ENCODE measurements at places on chromosomes 7 and 10.

DNA sequence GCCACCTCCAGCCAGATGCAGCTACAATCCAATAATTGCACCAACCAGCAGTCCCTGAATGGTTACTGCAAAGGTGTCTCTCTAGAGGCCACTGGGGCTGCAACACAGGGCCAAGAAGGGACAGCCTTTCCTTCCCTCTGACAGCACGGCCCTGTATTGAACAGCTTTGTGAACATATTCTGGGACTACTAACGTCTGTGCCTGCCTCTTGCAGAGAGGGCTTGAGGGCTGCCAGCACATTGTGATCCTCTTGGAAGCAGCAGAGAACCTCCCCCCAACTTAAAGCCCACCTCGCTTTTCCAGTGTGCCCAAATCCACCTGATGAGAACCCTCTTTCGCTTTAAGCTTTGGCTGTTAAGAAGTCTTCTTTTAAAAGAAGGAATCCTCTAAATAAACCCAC lies 415.9 kb downstream of the RPS24 start:
- no peak for DNase-seq

GRCh38 chr10:9789996-9790395 lies 1227.7 kb upstream of the CELF2 start:
- DNase-seq: no peak

- no peak for DNase-seq
These were observed 110.3 kb upstream of the ARID5B start for GRCh38 chr10:61791216-61791615.

DNA sequence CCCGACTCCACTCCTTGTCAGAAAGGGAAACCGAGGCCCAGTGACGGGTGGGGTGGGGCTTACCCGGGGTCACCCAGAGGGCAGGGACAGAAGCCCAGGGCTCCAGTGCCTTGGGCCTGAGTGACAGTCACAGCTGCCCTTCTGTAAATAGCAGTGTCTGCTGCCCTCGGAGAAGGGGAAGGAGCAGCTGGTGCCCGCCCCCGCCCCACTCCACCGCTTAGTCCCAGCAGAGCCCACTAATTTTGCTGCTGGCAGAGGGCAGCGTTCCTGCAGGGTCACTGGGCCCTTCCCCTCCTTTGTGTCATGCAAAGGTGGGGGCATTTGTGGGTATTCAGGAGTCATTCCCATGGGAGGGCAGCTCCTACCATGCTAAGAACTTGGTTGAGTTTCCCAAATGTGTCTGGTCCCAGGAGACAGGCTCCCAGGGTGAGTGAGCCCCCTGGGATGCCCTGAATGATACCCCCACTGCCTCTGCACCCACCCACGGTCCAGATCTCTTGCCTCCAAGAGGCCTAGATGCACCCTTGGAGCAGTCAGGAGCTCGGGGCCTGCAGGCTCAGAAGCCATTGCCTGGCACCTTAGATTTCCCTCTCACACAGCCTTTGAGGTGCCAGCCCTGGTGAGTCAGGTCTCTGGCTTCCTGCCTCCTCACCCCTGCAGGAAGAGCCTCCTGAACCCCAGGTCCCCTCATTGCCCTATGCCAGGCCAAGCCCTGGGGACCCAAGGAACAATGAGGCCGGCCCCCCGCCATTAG lies 17.2 kb downstream of the SH2B2 start:
- no peak for DNase-seq

- DNase-seq: no peak
These were observed 305.6 kb downstream of the RPS24 start for GRCh38 chr10:78339251-78339650.

- no peak for DNase-seq
These were observed 71.3 kb downstream of the PFKFB3 start for GRCh38 chr10:6274040-6274439.

GRCh38 chr10:33521062-33521461 lies 186.6 kb upstream of the NRP1 start:
- no peak for DNase-seq

- DNase-seq: no peak
These were observed 10.4 kb downstream of the LAT2 start for GRCh38 chr7:74220229-74220628.

DNA sequence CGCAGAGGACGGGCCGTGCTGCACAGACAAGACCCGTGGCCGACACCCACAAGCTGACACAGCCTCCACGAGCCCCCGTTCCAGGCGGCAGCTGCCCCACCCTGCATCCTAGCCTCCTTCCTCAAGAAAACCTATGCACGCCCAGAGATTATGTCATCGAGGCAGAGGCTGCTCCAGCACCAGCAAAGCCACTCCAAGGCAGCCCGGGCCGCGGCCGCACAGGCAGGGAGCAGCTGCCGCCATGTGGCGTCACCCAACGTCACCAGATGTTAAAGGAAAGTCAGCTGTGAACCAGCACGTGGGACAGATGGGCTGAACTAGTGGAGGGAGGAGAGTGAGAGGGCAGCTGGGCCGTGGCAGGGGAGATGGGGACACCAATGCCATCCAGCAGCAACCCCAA lies 59.8 kb downstream of the STK32C start:
- no peak for DNase-seq

GRCh38 chr10:2118201-2118600 lies 380.9 kb upstream of the ADARB2 start:
- DNase-seq: no peak

DNA sequence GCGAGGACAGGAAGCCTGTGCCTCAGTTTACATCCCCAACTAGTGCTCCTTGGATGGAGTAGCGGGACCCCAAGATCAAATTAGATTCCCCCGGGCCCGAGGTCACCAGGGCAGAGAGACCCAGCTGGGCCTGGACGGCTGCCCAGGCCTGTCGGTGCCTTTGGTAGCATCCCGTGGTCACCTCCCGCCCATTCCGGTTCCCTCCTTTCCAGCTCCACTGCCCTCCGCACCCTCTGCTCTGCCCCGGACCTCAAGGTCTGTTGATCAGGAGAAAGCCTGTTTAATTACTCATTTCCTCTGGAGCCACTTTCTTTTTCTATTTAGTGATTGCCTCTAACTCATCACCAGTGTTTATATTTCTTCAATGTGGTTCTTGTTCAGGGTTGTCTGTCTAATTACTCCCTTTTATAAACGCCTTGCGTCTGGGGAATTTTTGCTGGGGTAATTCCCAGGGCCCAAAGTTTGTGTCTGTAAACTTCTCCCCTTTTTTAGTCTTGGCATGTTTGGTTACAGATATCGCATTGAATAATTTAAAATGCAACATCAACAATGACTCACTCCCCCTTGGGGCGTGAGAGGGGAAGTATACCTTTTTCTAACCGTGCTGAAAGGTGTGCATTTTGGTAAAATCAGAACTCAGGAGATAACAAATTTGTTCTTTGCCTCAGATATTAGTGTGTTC lies 1.9 kb downstream of the FOXK1 start:
- DNase-seq: peak; percentile 28

- DNase-seq: no peak
These were observed 535.8 kb downstream of the PTPRN2 start for GRCh38 chr7:158051776-158052175.

GRCh38 chr10:46255801-46256747 lies 30.7 kb upstream of the ANTXRL start:
- peak; percentile 54 for DNase-seq

DNA sequence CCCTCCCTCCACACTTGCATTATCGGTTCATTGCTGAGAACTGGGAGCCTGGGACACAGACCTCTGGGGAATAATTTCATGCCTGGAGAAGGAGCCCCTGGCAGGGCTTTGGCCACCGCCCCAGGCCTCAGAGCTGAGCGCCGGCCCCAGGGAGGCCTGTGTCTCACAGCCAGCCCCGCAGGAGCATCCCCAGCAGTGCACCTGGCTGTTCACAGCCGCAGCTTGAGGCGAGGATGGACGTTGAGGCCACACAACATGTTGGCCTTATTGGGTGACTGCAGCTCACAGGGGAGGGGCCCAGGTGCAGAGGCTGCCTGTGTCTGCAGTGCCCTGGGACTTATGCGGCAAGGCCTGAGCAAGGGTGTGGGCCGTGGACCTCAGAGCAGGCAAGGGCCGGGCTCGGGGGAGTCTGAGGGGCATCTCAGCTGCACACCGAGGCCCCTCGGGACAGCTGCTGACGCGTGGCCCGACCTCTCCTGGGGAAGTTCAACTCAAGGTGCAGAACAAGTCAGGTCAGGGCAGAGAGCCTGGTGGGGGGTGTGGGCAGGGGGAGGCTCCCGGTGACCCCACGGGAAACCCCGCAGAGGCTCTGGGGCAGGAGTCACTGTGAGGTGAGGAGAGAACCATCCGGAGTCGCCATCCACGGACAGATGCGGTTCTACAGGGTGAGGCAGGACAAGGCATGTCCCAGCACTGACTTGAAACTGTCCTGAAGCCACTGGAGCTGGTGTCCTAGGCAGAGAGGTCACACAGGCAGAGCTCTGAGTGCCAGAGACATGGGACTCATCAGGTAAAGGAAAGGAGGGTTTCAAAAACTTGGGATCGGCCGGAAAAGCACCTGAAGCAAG lies 13.1 kb upstream of the UBE3C start:
- DNase-seq: no peak

GRCh38 chr7:135685306-135686084 lies 23.2 kb downstream of the STMP1 start:
- DNase-seq: no peak

DNA sequence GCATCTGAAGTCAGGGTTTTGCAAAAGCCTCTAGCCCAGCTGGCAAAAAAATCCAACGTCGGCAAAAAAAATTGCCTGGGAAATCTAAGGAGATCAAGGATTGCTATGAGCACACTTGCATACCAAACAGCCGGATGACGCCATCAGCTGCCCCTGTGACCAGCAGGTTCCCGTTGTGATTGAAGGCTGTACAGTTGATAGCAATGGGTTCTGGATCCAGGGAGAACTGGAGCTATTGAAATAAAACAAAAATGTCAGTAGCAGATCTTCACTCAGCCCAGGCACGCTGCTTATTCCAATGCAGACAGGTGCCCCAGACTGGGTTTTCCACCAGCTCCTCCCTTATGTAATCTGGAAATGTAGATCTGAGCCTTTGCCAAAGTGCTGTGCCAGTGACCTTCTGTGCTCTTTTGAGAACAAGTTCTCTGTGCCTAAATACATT lies 18.7 kb upstream of the CYREN start:
- DNase-seq: no peak

GRCh38 chr7:148720472-148720871 lies 21.8 kb downstream of the CUL1 start:
- no peak for DNase-seq

Measured in stimulated activated CD4-positive, alpha-beta T cell treated with anti-CD3 and anti-CD28 coated beads, Interleukin-1b, Interleukin-23, amount 100 ng/mL, for 48 hours (primary cell).